Fibroblast of skin of right quadriceps (primary cell): ENCODE measurements at places on chromosomes 3 and 15.

DNA sequence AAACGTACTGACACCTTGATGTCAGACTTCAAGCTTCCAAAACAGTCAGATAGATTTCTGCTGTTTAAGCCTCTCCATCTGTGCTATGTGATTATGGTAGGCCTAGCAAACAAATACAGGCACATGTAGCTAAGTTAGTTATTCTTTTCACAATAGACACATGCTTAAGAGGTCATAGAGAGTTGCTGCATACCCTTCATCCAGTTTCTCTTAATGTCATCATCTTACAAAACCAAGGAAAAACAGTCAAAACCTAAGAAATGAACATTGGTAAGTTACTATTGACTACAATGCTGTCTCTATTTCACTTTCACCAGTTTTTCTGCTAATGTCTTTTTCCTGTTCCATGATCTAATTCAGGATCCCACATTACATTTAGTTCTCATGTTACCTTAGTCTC lies 946.8 kb downstream of the TUSC7 start:
- no peak for DNase-seq

DNA sequence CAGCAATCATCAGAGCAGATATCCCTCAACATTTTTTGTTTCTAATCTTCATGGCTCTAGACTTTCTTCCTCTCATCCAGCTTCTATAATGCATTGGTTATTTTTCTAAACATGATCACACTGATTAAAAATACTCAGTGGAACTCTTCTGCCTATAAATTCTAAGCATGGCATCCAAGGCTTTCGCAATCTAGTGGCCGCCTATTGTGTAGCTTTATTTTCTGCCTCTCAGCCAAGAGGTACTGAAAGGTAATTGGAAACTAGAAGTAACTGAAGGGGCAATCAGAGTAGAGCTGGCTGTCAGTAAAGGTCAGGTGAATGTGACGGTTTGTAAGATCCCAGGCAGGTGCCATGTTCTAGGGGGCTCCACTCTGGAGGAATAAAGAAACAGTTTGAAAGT lies 33.4 kb downstream of the OXSM start:
- DNase-seq = no peak

DNA sequence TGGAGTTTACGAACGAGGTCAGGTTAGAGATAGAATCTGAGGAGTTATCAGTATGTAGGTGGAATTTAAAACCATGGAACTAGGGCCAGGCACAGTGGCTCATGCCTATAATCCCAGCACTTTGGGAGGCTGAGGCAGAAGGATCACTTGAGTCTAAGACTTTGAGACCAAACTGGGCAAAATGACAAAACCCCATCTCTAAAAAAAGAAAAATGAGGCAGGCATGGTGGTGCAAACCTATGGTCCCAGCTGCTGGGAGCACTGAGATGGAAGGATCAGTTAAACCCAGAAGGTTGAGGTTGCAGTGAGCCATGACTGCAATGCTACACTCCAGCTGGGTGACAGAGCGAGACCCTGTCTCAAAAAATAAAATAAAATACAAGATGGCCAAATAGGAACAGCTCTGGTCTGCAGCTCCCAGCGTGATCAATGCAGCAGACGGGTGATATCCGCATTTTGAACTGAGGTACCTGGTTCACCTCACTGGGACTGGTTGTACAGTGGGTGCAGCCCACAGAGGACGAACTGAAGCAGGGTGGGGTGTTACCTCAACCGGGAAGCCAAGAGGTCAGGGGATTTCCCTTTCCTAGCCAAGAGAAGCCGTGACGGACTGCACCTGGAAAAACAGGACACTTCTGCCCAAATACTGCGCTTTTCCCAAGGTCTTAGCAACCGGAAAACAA lies 33.3 kb downstream of the ZMAT3 start:
- no peak for DNase-seq

GRCh38 chr3:38644016-38644661 lies 5.3 kb downstream of the SCN5A start:
- DNase-seq = no peak

DNA sequence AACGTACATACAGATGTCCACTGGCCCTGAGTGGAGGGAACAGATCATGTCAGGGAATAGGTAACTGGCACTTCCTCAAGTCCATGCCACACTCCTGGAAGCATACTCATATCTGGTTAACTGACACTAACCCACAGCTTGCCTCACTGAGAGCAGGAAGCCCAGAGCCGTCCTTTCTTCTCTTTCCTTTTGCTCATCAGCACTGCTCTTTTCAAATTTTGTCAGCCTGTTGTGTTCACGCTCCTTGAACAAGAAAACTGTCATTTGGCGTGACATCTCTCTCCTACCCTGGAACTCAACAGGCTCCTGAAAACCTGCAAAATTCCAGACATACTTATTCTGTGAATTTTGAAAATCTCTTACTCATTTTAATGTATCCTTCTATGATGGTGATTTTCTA lies 360.2 kb downstream of the MAGI1 start:
- DNase-seq = no peak

DNA sequence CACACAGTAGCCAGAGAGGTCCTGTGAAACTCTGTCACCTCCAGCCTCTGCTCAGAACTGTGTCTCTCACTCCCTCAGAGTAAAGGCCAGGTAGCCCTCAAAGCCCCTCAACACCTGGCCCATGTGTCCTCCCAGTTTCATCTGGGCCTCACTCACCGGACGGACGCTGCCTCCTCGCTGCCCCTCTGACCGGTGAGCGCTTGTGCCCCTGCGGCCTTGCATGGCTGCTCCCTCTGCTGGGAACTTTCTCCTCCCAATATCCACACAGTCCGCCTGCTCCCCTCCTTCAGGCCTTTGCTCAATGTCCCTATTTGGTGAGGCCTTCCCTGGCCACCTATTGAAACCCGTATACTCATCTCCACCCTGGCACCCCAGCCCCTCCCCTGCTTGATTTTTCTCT lies 36.8 kb upstream of the TRH start:
- DNase-seq = no peak

GRCh38 chr3:64082411-64082810 lies 59.1 kb upstream of the PSMD6 start:
- no peak for DNase-seq

- no peak for DNase-seq
Observed at GRCh38 chr15:88656760-88657221, 18.0 kb downstream of the ISG20 start.

DNA sequence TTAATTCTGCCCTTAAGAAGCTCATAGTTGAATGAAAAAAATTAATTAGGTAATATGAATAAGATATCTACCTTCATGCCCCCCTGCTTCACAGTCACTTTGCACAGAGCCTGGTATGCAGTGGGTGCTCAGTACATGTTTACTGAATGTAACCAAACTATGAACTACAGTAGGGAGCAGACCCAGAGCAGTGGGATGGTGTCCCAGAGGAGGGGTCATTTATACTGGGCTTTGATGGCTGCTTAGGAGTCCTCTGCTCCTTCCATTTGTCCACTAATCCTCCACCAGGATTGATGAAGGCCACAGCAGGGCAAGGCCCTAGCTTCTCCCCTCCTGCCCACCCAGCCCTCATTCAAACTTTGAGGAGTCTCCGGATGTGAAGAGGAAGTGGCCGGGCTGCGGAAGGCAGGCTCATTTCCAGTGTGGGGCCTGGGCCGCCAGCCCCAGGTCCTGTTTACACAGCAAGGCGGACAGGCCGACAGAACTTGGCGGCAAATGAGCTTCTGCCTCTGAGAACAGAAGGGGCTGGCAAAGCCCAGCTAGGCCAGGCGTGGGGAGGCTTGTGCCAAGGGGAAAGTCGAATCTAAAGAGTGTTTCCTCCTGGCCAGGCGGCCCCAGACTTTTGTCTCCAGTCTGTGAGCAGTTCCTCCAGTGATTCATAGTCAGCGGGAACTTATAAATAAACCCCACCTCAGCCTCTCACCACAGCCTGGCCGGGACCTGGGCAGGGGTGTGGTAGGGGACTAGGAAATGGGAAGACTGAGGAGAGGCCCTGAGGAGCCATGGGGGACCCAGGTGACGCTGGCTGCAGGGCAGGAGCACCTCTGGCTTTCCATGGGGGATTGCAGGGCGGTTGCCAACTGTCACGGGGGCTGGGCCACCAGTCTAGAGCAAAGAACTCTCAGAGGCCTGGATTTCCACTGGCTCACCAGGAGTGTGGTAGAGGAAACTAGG lies 51.6 kb upstream of the LCTL start:
- peak; percentile 67 for DNase-seq

DNA sequence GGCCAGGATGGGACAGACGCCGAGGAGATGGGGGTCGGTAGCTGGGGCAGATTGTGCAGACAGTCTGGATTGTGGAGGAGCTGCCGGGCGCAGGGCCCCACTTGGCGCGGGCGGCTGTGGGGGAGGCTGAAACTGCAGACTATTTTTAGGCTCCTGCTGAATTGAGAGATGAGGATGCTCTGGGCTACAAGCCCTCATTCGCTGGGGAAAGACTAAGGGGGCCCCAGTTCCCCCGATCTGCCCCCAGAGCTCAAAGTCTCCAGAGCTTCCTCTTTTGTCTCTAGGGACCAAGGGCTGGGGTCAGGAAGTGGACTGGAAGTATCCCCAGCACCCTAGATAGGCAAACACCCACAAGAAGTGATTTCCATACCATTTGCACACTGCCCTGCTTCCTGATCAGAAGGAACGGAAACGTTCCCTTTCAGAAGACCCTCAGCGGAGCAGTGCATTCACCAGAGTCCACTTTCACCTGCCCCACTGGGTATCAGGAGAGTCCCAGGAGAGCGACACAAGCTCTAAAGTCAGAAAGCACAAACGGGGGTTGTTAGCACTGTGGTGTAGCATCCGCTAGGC lies 29.7 kb downstream of the SEMA7A start:
- DNase-seq = peak; percentile 52

DNA sequence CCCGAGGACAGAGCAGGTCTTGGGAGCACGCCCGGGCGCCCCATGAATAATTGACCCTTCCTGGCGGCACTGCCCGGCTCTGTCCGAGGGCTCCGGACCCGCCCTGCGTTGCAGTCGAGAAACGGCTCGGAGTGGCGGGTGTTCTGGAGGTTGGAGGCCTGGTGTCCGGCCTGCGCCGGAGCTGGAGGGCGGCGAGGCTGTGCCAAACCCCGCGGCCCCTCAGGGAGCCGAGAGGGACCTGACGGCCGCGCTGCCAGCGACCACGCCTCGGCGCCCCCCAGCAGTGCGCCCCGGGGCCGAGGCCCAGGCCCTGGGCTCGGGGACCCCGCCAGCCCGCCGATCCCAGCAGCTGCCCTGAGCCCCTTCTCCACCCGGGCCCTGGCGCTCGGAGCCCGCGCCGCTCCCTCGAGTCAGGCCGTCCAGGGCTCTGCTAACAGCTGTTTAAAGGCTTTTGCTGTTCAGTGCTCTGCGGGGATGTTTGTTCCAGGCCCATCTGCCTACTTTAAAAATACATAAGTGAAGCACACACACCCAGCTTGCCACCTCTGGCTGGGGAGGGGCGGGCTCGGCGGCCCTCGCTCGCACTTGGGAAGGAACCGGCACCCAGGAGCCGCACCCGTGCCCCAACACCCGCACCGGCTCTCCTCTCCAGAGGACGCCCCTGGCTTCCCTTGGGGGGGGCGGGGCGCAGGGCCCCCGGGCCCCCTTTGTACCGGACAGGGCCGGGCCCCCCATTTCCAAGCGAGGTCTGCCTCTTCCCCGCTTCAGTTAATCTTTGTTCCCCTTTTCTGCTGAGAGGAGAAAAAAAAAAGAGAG lies 730 bp upstream of the ZNF710 start:
- DNase-seq = peak; percentile 32

GRCh38 chr3:128123156-128123537 lies 465 bp downstream of the RUVBL1 start:
- no peak for DNase-seq

GRCh38 chr3:30186741-30187219 lies 419.6 kb upstream of the TGFBR2 start:
- DNase-seq = no peak

DNA sequence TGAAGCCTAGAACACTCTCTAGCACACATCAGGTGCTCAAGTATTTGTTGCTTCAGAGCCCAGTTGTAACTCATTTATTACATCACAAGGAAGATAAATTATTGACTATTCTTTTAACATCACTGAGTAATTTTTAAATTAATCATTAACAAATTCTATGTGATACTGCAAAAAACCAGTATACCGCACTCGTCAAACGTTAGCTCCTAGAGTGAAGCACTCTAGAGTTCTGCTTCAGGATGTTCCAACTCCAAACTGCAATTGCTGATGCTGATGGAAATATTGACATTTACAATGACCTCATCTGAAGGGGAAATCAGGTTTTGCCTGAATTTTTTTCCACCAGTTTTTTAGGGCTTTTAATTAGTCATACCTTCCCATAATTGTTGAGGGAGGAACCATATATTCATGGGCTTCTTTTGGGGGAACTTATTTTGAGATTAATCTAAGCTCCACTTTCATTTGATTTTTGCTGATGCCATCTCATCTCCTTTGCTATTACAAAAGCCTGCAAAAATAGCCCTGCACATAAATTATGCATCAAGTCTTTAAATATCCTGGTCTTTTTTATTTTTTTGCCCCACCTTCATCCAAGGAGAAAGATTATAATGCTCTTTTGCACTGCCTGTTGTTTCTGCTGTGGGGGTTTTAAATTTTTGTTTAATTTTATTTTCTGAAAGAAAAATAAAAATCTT lies 123.0 kb upstream of the STAC start:
- DNase-seq = no peak

- no peak for DNase-seq
Observed at GRCh38 chr3:100526613-100527346, 34.4 kb downstream of the TMEM45A start.

- no peak for DNase-seq
Observed at GRCh38 chr15:90597577-90597976, 67.9 kb downstream of the CRTC3 start.

- no peak for DNase-seq
Observed at GRCh38 chr3:52681596-52681995, 4.1 kb downstream of the PBRM1 start.

DNA sequence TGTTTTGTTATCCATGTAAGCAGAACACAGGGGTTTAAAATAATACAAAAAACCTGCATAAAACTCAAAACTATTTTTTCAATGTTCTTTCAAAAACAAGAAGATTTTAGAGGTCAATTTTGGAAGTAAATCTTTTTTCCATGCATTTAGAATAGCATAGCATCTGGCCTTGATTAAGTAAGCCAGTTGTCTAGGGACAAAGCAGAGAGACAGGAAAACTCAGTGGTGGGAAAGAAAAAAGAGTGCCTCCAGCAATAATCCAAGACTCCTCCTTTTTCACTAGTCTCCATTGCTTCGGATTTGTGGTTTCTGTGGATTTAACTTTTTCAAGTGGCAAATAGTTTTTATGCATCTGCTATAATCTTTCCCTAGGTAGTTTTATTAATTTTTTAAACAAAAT lies 88.9 kb downstream of the SUCNR1 start:
- DNase-seq = peak; percentile 57

GRCh38 chr3:9901967-9902366 lies 681 bp upstream of the IL17RE start:
- no peak for DNase-seq
